ENCODE measurements at places on chromosomes 2 and 18. TPM values are rescaled to one million over a fixed set of nuclear protein-coding genes. Genes with fewer than 3 reads are reported as not detected.

DNA sequence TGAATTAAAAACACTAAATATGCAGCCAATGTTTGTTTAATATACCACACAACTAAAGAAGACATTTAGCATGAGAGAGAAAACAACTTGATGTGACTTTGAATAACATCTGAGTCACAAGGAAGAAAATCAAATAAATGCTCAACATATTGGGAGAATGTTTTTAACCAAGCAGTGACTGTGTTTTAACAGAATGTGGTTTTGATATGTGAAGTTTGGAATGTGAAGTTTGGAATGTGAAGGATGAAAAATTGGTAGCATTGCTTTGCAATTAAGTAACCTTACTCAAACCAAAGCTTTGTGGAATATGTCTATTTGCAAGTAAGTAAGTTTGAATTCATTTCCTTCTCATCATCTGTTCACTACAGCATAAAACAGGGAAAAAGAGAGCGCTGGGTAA lies 128.2 kb upstream of the DNAJC10 start:
- no peak for DNase-seq

DNA sequence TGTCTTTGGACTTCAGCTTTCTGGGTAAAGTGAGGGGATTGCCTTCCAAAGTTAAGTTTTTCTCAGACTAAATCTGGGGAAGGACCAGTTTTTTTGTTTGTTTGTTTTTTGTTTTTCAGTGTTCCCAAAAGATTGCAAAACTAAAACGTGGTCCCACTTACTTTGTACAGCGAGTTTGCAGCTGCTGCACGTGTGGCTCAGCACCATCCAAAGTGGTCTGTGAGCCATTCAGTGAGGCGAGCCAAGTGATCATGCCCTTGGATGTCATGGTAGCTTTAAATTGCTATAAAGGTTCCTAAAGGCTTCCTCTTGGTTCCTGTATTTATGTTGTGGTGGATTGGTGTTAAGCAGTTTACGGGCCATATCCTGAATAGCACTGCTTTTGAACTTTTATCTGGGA lies 23.0 kb downstream of the TET3 start:
- no peak for DNase-seq

Gene IL36RN
- polyA plus RNA-seq = 0.07 TPM

Gene GPR45
- polyA plus RNA-seq = not detected

Gene CTIF
- 18.9 TPM for polyA plus RNA-seq

DNA sequence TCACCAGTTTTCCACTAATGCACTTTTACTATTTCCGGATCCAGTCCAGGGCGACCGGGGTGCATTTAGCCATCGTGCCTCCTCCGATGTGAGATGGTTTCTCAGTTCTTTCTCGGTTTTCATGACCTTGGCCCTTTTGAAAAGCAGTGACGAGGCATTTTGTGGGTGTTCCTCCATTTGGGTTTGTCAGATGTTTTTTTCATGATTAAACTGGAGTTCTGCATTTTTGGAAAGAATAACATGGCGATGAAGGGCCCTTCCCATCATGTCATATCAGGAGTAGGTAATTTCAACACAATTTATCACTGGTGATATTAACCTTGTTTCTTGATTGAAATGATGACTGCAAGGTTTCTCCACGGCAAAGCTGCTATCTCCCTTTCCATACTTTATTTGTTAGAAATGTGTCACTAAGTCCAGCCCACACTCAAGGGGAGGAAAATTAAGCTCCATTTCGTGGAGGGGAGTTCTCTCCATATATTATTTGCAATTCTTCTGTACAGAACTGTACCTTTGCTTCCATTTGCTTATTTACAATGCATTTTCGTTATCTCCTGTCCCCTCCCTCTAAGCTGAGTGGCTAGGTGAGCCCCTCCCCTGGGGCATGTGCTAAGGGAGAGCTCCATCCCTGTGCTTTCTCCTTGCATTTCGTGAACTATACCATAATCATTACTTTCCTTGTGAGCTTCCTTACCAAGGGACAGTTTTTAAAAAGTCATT lies 8.9 kb upstream of the KLF11 start:
- no peak for DNase-seq

GRCh38 chr18:50862401-50862800 lies 16.5 kb upstream of the ME2 start:
- DNase-seq = no peak

- DNase-seq = no peak
Measured at GRCh38 chr18:35513181-35513936, 15.6 kb upstream of the INO80C start.

DNA sequence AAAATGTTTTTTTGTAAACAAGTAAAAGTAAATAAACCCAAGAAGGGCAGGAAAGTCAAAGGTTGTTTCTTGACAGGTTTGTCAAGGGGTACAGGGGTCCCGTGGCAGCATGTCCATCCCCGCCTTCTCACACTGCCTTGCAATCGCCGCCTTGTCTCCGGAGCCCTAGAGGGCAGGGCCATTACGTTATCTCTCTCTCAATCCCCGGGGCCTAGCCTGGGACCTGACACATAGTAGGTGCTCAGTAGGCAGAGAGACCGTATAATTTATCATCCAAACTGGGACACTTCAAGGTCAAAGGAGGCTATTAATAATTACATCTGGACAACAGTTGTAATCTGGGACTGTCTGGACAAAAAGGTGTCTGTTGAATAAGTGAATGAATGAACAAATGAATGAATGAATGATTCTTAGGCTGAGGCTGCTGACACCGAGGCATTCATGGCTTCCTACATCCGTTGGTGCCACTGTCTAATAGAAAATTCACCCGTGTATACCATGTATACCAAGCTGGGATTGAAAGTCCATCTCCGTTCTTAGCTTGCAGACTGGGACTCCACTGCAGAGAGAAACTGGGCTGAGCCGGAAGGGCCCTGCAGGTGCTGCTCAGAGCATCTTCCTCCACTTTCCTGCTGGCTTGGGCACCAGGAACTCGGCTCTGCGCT lies 44.8 kb upstream of the PLB1 start:
- no peak for DNase-seq

DNA sequence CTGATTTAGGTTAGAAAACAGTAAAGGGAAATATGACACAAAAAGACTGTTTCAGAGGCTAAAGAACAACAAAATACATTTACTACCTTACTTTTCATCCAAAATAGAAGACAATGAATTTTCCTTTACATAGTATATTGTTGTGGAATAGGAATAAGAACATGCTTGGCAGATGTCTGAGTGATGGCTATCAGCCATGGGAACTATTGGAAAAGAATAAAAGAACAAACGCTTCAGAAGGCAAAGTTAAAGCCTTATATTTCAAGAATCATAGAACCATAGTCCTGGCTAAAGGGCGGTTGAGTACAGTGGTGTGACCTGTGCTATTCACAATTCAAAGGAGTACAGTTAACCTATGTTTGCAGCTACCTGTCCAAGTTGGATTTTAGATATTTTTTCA lies 73.9 kb upstream of the NRXN1 start:
- DNase-seq = no peak

DNA sequence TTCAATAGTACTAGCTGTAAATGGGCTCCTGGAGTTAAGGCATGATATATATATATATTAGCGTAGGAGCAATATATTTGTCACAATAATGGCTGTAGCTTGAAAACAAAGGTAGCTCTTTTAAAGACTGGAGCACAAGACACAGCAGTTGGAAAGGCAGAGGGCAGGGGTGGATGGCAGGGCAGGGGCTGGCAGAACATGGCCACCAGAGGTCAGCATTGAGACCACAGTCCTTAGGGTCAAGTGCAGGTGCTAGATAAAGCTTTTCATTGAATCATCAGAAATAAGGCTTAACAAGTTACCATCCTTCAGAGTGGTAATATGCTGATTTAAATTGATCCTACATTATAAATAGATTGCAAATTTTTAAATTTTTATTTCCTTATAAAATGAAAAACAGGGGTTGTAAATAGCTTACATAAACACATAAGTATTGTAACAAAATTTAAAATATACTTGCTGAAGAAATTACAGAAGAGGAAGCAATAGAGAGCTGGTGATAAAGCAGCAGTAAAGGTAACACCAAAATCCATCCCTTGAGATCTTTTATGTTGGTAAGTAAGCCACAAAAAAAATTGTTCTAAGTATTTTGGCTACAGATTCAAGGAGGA lies 161.2 kb upstream of the PIEZO2 start:
- no peak for DNase-seq

DNA sequence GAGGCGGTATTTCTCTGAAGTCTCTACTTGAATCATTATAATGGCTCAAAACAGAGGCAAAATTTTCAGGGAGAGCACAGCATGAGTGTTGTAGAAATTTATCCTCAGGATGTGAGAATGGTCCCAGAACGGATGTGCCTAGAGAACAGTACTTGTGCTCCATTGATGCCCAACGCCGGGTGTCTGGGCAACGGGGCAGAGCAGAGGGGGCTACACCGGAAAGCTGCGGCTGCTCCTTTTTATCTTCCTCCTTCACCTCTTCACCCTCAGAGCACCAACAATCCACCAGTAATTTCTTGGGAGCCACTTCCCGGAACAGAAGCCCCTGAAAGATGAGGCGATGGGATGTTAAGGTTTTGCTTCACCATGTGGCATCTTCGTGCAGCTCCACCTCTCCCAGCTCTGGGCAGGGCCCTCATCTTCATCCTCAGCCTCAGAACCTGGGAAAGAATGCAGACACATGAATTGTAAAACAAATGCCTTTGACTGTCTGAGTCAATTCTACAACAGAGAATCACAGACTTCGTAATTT lies 71.5 kb downstream of the PTGR3 start:
- no peak for DNase-seq

- DNase-seq = no peak
Measured at GRCh38 chr2:235077046-235077445, 125.2 kb downstream of the SH3BP4 start.

Measured in left kidney (tissue), 8 donors.